ENCODE measurements at places on chromosomes 12 and 14.
A peak's percentile ranks its signal among the peaks of the same experiment; 100 is the strongest.

DNA sequence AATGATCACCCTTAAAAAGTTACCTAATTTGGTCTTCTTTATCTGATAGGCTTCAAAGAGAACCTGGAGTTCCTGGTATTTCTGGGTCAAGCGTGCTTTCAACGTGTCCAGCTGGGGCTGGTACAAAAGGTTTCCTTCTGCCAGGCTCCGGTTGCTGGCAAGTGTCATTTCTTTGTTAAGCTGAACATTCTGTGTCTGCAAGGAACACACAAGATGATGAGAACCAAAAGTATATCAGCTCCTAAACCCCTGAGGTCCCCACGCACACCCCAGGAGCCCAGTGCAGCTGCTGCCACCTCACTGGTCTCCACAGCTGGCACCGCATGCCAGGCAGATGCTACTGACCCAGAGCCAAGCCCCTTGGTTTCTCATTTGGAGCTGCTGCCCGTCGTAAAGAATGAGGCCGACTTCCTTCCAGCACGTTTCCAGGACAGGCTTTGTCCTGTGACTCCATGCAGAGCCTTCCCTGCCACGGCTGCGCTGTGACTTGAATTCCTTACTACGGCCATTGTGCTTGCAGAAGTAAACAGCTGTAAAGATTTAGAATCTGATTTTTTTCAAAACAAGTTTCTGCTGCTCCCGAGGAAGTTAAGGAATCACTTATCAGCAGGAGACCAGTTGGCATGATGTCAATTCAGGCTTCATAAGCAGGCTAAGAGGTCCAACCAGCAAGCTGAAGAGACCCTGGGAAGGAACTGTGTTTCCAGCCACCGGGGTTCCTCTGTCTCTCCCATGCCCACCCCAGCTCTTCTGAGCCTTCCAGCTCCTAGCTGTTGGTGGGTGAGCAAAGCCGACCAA lies 24.9 kb downstream of the VPS37B start:
- DNase-seq = no peak

DNA sequence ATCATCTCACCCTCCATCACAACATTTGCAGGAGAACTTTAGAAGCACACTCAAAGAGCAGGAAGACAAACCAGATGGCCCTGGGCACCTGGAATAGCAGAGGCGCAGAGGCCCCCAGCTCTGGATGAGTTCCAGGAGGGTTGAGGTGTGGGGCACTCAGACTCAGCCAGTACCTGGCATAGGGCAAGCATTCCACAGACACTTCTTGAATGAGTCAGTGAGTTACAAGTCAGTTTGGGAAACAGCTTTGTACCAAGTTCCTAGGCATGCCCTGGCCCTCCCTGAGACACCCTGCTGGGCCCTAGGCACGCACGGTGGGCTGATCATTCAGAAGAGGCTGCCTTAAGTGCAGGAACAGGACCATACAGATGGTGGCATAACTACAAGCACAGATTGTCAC lies 54.3 kb downstream of the MAP3K9 start:
- no peak for DNase-seq

DNA sequence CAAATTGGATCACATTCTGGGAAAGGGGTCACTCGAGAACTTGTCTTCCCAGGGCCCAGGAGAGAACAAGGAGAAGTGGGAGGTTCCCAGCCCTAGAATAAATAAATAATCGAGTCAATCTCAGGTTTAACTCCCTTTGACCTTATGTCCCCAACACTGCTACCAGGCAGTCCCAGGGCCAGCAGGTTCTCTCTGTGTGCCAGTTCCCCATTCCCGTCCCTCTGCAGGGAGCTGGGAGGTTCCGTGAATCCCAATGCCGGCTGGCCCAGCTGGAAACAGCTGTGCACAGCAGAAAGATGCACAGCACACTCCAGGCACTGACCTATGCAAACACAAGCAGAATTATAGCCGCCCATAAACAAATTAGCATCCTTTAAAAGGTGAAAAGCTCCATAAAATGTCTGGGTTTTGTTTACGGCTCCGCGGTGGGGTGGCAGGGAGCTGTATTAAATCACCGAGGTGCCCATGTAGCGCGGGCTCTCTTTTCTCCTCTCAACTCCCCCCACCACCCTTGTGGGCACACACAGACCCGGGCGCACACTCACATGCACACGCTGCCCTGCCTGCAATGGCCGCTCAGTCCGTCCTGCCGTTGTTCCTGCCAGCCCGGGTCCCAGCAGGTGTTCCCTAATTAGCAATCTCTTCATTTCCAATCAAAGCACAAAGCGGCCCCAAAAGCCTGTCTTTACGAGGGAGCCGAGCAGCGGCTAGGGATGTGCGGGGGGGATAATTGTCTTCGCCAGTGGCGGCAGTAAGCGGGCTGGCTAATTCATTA lies 46.6 kb upstream of the ESRRB start:
- DNase-seq = no peak

DNA sequence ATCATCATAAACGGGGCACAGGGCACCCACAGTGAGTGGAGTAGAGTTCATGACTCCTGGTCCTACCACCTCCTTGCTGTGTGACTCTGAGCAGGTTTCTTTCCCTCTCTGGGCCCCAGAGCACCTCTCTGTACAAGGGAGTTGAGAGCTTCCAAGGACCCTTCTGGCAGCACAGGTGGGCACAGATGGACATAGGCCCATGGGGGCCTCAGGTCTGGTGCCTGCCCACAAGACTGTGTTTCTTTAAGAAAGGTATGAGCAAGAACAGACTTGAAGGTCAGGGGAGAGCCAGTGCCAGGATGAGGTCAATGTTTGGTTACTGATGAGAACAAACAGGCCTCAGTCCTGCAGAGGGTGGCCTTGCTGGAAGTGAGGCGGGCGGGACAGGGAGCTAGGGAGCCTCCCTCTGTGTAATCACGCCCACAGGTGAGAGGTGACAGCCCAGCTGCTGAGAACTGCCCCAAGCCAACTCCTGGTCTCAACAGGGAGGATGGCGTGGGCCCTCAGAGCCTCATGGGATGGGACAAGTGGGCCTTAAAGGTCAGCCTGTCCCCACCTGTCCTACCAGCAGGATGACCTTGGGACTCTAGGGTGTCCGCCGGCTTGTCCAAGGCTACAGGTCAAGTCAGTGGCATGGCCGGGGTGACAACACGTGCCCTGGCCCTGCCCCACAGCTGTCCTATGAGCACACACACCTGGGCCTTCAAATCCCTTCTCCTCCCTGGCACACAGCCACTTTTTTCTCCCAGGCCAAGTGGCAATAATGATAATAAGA lies 49.1 kb downstream of the CCDC85C start:
- DNase-seq = no peak

- DNase-seq = no peak
Observed at GRCh38 chr12:115646210-115646609, 631.3 kb downstream of the MED13L start.

- DNase-seq = no peak
Observed at GRCh38 chr14:34081101-34081575, 130.3 kb upstream of the EGLN3 start.

- no peak for DNase-seq
Observed at GRCh38 chr14:61355892-61356325, 34.5 kb downstream of the PRKCH start.

GRCh38 chr12:107440606-107441005 lies 245.0 kb upstream of the PWP1 start:
- DNase-seq = no peak

GRCh38 chr14:105477660-105478397 lies 3.2 kb downstream of the CRIP2 start:
- no peak for DNase-seq

GRCh38 chr14:70700955-70701585 lies 59.4 kb downstream of the TTC9 start:
- no peak for DNase-seq

GRCh38 chr12:49292729-49293055 lies 2.3 kb upstream of the PRPH start:
- DNase-seq = no peak

DNA sequence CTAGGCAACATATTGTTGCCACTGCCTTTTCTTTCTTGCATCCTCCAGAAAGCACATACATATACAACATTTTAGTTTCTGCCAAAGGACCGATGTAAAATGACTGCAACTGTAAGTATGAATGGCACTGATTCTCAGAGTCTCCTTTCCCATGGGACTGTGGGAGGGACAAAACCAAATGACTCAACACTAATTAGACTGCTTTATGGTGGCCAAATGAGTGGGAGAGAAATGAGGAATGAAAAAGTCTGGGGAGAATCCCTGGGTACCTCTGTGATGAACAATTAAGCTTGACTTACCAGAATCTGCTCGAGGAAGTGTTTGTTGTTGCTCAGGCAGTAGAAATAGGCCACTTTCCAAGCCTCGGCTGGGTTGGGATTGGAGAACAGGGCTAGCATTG lies 10.1 kb downstream of the ZFYVE26 start:
- DNase-seq = no peak

DNA sequence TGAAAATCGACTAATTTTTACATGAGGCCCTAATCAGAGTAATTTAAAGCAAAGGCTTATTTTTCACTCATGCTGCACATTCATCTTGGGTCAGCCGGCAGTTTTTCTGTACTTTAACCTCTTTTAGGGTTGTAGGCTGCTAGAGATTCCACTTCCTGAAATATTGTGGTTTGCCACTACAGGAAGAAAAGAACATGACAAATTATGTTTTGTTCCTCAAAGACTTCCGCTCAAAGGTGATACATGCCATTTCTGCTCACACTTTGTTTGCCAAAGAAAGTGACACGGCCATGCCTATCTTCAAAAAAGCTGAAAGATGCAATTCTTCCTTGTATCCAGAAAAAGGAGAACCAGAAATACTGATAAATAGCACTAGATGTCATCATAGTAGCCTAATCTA lies 183.4 kb upstream of the PPFIA2 start:
- DNase-seq = no peak

GRCh38 chr12:58489394-58489793 lies 430.9 kb downstream of the LRIG3 start:
- DNase-seq = no peak

- no peak for DNase-seq
Observed at GRCh38 chr12:108857158-108857407, 300 bp downstream of the SSH1 start.

GRCh38 chr14:94680862-94681288 lies 68.7 kb downstream of the SERPINA3 start:
- DNase-seq = peak; percentile 22

DNA sequence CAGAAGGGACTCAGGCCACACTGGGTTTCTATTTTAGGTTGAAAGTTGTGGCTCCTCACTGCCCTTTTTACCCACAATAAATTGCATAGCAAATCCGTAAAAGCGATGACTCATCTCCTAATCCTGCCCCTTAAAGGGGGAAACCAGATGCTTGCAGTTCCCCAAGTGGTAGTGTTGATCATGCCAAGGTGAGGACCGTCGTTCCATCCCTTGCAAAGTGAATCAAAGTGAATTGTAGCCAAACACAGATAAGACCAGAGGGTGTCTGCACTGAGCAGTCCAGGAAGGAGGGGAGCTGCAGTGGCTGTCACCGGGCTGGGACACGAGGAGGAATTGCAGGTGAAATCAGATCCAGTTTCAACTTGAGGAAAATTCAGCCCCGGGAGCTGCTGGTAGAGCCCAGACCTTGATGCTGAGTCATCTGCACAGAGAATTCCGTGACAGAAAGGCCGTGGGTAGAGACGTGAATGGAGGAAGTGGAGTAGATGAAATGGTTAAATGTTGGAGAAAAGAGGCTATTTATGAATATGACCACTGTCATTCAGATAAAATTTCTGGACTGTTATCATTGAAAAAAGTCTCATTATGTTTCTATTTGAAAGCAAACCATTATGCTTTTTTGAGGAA lies 44.2 kb upstream of the MMP17 start:
- DNase-seq = no peak

- DNase-seq = no peak
Observed at GRCh38 chr14:96729889-96730288, 67.3 kb upstream of the VRK1 start.

- no peak for DNase-seq
Observed at GRCh38 chr14:79157369-79157768, 987.2 kb downstream of the NRXN3 start.

- DNase-seq = no peak
Observed at GRCh38 chr12:19161216-19161615, 31.7 kb downstream of the PLEKHA5 start.

GRCh38 chr12:48123169-48123568 lies 4.0 kb downstream of the PFKM start:
- no peak for DNase-seq

DNA sequence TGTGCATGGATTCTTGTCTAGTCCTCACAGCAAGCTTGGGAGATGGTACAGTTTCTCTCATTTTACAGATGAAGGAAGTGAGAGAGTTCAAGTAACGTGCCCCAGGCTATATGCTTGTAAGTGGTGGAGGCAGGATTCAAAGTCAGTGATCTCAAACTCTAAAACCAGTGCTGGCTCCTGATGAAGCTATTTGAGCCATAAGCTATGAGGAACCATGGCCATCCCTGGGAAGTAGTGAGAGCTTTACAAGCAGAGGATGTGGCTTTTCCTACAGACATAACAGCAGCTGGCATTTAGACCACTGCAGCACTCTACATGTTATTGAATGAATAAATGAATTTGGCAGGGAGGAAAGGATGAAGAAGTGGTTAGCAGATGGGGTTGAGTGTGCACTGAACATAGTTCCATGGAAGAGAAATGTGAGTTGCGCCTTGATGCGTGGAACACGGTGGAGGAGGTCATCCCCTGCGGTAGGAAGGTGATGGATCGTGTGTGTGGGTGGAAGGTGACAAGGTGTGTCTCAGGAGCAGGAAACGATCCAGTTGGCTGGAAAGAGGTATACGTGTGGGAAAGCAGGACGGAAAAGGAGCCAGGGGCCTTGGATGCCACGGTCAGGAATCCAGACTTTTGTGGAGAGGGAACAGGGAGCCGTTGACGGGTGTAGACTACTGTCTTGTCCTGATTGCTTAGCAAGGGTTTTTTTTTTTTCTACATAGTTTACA lies 65.2 kb downstream of the RFX4 start:
- DNase-seq = no peak

DNA sequence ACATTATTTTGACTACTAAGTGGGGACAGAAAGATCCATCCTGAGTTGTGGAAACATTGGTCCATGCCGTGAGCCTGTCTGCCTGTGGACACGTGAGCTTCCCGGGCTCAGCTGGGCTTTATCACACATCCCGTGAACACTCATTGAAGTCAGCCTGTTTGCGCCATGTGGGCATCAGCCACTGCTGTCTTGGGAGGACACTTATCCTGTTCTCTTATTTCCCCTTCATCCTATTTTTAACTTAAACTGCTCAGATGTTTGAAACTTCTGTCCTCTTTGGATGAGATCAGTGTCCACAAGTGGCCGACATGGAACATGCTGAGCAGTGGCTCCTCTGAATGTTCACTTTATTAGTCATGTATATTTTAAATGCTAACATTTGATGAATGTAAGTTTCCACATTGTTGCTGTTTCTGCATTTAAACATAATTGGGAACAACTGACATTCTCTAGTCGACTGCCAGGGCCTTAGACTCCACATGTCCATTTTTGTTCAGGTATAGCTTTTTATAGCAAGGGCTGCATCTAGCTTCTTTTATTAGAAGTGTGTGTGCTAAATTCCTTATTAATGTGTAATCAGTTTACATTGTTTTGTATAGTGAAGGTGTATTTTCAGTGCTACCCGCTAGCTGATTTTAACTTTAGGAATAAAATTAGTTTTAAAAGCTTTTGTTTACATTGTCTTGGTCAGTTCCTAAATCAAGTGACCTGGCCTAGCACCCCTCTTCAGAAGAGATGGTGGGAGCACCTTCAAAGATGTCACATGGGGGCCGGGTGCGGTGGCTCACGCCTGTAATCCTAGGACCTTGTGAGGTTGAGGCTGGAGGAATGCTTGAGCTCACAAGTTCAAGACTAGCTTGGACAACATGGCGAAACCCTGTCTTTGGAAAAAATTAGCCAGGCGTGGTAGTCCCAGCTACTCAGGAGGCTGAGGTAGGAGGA lies 24.0 kb downstream of the RNF34 start:
- DNase-seq = no peak

GRCh38 chr12:117412465-117413188 lies 51.2 kb upstream of the NOS1 start:
- no peak for DNase-seq

- no peak for DNase-seq
Observed at GRCh38 chr12:70560671-70561070, 76.6 kb downstream of the PTPRB start.
